ENCODE measurements at places on chromosomes 6 and 20.

DNA sequence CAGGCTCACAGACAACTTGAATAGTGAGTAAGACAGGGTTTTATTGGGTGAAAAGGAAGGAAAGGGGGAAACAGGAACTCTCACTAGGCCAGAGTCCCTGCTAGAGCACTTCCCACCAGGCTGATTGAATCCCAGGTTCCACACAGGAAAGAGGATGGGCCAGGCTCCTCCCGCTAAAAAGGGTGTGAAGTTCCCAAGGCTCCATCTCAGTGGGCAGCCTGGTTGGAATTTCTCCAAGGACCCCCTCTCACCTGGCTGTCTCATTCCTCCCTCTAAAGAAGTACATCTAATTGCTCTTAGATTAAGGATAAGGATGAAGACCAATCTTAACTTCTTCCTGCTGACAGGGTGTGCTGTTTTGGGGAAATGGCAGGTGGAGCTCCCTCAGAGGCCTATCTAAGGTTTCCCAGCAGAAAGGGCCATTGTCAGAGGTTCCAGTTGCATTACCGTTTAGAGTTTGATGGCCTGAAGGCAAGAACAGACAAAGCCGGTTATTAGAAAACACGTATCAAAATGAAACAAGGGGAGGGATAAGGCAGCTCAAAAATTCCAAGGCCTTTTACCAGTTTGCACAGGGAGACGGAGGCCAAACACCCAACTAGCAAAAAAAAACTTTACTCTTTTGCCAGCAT, 21.5 kb downstream of the COL19A1 start:
- peaks cover 2% of the 10 kb centered on the region for H3K27me3 ChIP-seq
- no peaks in the 10 kb centered on the region for H3K4me1 ChIP-seq
- DNase-seq = no peak
- no peak overlapping the region for H3K27ac ChIP-seq

GRCh38 chr20:8424010-8424409, 291.9 kb downstream of the PLCB1 start:
- H3K4me1 ChIP-seq = peaks cover 14% of the 10 kb centered on the region
- peaks cover 8% of the 10 kb centered on the region for H3K27me3 ChIP-seq
- H3K4me3 ChIP-seq = no peak overlapping the region
- no peaks in the 10 kb centered on the region for H3K36me3 ChIP-seq

DNA sequence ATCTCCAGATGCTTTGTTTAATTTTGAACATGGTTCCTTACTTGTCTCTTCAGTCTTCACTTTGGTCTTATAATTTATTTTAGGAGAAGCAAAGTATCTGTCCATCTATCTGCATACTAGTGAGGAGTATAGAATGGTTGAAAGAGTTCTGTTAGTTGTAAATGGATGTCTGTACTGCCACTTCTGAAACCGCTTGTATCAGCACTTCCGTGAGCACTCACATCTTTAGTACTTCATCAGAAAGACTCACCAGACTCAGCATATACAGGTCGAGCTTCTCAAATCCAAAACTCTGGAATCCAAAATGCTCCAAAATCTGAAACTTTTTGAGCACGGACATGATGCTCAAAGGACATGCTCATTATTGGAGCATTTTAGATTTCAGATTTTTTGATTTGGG, 142.0 kb upstream of the GLP1R start:
- DNase-seq = no peak
- no peak overlapping the region for H3K27ac ChIP-seq
- H3K27me3 ChIP-seq = peaks cover 5% of the 10 kb centered on the region
- H3K36me3 ChIP-seq = no peaks in the 10 kb centered on the region
- no peak overlapping the region for H3K4me3 ChIP-seq

GRCh38 chr6:125868252-125868651, 77.5 kb downstream of the NCOA7 start:
- no peaks in the 10 kb centered on the region for H3K27me3 ChIP-seq
- no peak overlapping the region for H3K27ac ChIP-seq
- H3K36me3 ChIP-seq = no peaks in the 10 kb centered on the region
- no peak overlapping the region for H3K4me3 ChIP-seq
- peaks cover 14% of the 10 kb centered on the region for H3K4me1 ChIP-seq

GRCh38 chr20:13494019-13494418, 144.7 kb downstream of the TASP1 start:
- no peaks in the 10 kb centered on the region for H3K27me3 ChIP-seq
- H3K4me3 ChIP-seq = no peak overlapping the region
- no peak for DNase-seq

GRCh38 chr6:166781331-166781730, 154.3 kb upstream of the RPS6KA2 start:
- DNase-seq = no peak
- H3K36me3 ChIP-seq = no peaks in the 10 kb centered on the region
- H3K27me3 ChIP-seq = peaks cover 9% of the 10 kb centered on the region
- H3K4me1 ChIP-seq = no peaks in the 10 kb centered on the region
- no peak overlapping the region for H3K27ac ChIP-seq
- no peak overlapping the region for H3K4me3 ChIP-seq

DNA sequence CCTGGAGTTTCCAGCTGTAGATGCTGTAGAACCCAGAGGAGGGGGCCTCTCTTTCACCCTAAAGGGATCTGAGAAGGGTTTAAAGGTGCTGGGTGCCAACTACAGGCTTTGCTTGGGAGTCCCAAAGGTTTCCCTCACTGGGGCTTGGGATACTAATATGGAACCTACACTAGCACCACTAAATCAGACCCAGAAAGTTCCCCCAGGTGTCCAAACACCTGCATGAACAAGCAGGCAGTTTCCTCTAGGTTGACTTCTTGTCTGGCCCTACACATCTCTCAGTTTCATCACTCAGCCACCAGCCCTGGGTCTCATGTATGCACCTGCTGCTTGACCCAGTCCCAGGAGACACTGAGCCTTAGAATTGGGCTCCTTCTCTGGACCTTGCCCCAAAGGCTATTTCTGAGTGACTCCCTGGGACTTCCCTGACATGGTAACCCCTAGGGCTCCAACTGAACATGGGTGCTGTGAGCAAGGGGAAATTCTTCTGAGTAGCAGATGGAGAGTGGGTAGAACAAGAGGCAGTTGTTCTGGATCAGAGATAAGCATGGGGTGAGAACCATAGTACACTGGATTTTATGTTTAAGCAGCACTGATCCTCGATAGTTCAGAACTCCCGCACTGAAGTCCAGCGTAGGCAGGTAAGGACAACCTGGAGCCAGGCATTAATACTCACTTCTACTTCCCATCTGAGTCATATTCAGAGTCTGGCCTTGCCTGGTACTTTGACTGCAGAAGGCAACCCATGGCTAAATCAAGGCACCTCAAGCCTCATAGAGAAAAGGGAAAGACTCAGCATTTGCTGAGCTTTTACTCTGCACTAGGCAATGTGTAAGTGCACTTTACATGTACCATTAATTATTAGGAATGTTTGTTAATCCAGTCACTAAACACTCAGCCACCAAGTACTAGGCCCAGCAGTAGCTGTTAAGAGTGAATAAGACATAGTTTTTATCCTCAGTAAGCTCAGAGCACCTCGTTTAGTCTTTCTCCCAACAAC, 16.8 kb downstream of the BCL2L1 start:
- peak overlapping the region; percentile 79 for H3K27ac ChIP-seq
- H3K4me1 ChIP-seq = peaks cover 62% of the 10 kb centered on the region
- peak overlapping the region; percentile 30 for H3K4me3 ChIP-seq
- peaks cover 15% of the 10 kb centered on the region for H3K36me3 ChIP-seq

DNA sequence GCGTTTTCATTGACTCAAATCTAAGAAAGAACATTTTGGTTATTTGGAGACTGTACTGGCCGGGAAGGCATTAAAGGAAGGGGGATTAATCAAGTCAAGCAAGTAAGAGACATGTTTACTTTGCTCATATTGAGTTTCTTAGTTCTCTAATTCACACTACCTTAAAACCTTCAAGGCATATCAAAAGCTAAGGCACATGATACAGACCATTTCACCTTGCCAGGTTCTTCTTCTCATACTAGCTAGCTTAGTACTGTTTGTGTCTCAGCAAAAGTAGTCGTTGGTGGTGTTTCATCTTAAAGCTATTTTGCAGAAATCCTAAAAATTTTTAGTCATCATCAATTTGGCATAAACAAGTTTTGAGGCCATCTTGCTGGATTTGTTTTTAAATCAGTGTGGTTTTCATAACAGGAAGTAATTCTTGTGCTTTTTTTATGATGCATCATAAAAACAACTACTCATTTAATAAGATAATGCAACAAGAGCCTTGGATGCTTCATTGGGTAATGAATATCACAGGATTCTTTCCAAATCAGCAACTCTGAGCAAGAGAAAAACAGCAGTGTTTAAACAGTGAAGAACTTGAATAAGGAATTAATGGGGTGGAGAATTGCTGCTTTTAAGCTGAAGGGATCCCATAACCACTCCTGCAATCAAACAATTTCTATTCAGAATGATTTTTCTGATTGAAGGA, 425.3 kb downstream of the EPM2A start:
- no peaks in the 10 kb centered on the region for H3K27me3 ChIP-seq
- H3K4me3 ChIP-seq = no peak overlapping the region
- no peaks in the 10 kb centered on the region for H3K36me3 ChIP-seq
- DNase-seq = no peak
- no peak overlapping the region for H3K27ac ChIP-seq

- no peak overlapping the region for H3K4me3 ChIP-seq
- H3K27ac ChIP-seq = no peak overlapping the region
- H3K27me3 ChIP-seq = peaks cover 34% of the 10 kb centered on the region
- H3K4me1 ChIP-seq = no peaks in the 10 kb centered on the region
- no peaks in the 10 kb centered on the region for H3K36me3 ChIP-seq
Measured at GRCh38 chr6:113843500-113844073, 13.6 kb upstream of the MARCKS start.

DNA sequence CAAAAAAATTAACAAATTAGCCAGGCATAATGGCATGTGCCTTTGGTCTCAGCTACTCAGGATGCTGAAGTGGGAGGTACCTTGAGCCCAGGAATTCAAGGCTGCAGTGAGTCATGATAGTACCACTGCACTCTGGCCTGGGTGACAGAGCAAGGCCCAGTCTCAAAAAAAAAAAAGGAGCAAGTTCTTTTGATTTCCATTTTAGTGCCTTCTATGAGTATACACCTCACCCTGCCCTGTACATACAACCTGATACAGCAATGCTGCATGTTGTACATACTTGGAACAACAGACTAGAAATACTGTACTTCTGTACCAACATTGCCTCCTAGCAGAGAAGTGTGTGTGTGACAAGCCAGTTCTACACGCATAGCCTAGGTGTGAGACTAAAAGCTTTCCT, 97.3 kb upstream of the CARMIL1 start:
- H3K36me3 ChIP-seq = no peaks in the 10 kb centered on the region
- peak overlapping the region; percentile 33 for H3K4me3 ChIP-seq
- H3K4me1 ChIP-seq = peaks cover 57% of the 10 kb centered on the region
- H3K27ac ChIP-seq = peak overlapping the region; percentile 69

DNA sequence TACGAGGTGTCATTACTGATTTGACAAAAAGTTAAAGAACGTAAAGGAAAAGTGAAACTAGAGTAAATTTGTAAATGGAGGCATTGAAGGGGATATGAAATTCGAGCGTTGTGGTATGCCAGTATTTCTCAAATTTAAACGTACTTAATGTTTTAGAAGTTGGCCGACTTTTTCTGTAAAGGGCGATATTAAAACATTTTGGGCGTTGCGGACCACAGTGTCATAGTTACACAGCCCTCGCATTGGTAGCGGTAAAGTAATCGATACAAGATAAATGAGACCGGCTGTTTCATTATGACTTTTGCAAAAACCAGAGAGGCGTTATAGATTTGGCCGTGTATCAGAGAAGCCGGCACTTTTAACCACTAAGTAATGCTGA, 39.6 kb downstream of the OR2B2 start:
- H3K4me3 ChIP-seq = peak overlapping the region; percentile 93
- DNase-seq = no peak
- no peaks in the 10 kb centered on the region for H3K27me3 ChIP-seq
- H3K27ac ChIP-seq = peak overlapping the region; percentile 96
- no peaks in the 10 kb centered on the region for H3K36me3 ChIP-seq

GRCh38 chr20:62804021-62804626, 511 bp upstream of the OGFR start:
- H3K27me3 ChIP-seq = no peaks in the 10 kb centered on the region
- DNase-seq = no peak
- peak overlapping the region; percentile 90 for H3K4me3 ChIP-seq

GRCh38 chr6:167030222-167031072, 31.2 kb downstream of the CEP43 start:
- peaks cover 28% of the 10 kb centered on the region for H3K36me3 ChIP-seq
- H3K4me1 ChIP-seq = peaks cover 9% of the 10 kb centered on the region
- no peak for DNase-seq
- no peak overlapping the region for H3K27ac ChIP-seq
- H3K27me3 ChIP-seq = no peaks in the 10 kb centered on the region

GRCh38 chr20:10115021-10115420, 80.2 kb downstream of the ANKEF1 start:
- H3K4me3 ChIP-seq = no peak overlapping the region
- H3K36me3 ChIP-seq = no peaks in the 10 kb centered on the region
- DNase-seq = no peak

DNA sequence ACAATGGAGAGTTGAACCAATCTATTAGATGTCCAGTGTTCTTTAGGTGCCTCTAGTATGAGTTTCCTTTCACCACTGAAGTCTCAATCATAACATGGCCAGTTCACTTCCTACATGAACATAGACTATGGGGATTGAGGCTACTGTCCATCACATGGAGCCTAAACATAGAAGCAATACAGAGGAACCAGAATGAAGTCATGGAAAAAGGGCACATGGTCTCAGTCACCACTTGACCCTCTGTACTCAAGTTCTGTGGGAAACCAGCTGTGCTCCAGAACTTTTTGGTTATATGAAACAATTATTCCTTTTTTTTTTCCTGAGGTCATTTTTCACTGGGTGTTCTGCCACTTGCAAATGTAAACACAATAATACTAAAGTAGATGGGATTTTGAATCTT, 762.5 kb downstream of the CBLN4 start:
- no peaks in the 10 kb centered on the region for H3K27me3 ChIP-seq
- DNase-seq = no peak
- no peak overlapping the region for H3K4me3 ChIP-seq
- peaks cover 4% of the 10 kb centered on the region for H3K36me3 ChIP-seq
- no peaks in the 10 kb centered on the region for H3K4me1 ChIP-seq

GRCh38 chr20:7627734-7628663, 312.3 kb downstream of the HAO1 start:
- DNase-seq = no peak
- no peaks in the 10 kb centered on the region for H3K4me1 ChIP-seq
- H3K27me3 ChIP-seq = no peaks in the 10 kb centered on the region
- peaks cover 4% of the 10 kb centered on the region for H3K36me3 ChIP-seq
- no peak overlapping the region for H3K4me3 ChIP-seq
- no peak overlapping the region for H3K27ac ChIP-seq

DNA sequence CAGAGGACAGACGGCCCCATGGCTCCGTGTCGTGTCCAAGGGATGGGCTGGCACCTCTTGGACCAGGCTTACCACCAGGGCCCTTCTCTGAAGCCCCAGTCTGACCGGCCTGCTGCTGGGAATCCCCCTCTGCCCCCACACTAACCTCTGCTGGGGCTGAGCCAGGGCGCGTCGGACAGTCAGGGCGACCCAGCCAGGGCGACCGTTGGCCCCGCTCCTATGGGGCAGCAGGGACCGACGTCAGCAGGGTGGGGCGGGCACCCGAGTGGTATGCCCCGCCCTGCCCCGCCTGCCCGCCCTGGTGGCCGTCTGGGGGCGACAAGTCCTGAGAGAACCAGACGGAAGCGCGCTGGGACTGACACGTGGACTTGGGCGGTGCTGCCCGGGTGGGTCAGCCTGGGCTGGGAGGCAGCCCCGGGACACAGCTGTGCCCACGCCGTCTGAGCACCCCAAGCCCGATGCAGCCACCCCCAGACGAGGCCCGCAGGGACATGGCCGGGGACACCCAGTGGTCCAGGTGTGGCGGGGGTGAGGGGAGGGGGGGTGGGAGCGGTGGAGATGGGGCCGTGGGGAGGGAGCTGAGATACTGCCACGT, at the start of gene SLC17A9:
Gene SLC17A9 (plus strand): TSS at position 337 of the 595 bp plus-strand sequence. CDS start 122 bp downstream, at position 459.
- no peaks in the 10 kb centered on the region for H3K27me3 ChIP-seq
- peaks cover 2% of the 10 kb centered on the region for H3K36me3 ChIP-seq
- H3K4me1 ChIP-seq = peaks cover 10% of the 10 kb centered on the region
- peak within 1 kb of the TSS; percentile 87 for H3K27ac ChIP-seq
- peak within 1 kb of the TSS; percentile 86 for H3K4me3 ChIP-seq
